Effector memory CD4-positive, alpha-beta T cell (primary cell): ENCODE measurements at places on chromosomes 6 and 20.

- peak; percentile 58 for DNase-seq
Observed at GRCh38 chr6:44096612-44097011, 30.6 kb downstream of the MRPL14 start.

DNA sequence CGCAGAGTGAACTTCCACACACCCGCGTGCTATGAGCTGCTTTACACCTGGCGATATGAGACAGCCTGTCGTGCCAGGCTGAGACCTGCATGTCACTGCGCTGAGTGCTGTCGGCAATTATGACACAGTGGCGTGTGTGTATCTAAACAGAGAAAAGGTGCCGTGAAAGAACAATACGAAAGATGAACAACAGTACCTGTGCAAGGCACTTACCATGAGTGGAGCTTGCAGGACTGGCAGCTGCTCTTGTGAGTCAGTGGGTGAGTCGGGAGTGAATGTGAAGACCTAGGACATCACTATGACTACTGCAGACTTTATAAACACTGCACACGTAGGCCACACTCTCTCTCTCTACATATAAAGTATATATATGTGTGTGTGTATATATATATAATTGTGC is 68.5 kb upstream of the DUSP22 start:
- DNase-seq: no peak

DNA sequence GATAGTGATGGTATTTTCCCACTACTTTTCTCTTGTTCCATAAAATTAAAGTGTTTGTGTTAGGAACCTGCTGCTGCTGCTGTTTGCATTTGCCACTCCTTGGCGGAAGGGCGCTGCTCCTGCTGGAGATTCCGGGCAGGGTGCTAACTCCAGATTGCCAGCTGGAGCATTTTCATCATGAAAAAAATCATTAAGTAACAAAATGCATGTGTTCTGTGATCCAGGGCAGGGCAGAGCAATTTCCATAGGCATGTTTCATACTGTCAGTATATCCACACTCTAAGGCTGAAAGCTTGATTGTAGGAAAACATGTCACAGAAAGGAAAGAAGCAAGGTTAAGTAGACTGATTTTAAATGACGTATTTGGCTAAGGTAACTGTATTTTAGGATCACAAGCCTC is 24.0 kb downstream of the PBOV1 start:
- no peak for DNase-seq

GRCh38 chr6:129733290-129733689 is 23.3 kb upstream of the ARHGAP18 start:
- no peak for DNase-seq

- DNase-seq: no peak
Observed at GRCh38 chr6:166935353-166935752, 21.0 kb downstream of the RNASET2 start.

GRCh38 chr6:159473475-159474263 is 219.4 kb downstream of the SOD2 start:
- no peak for DNase-seq

- no peak for DNase-seq
Observed at GRCh38 chr6:130975325-130975724, 87.7 kb downstream of the EPB41L2 start.

DNA sequence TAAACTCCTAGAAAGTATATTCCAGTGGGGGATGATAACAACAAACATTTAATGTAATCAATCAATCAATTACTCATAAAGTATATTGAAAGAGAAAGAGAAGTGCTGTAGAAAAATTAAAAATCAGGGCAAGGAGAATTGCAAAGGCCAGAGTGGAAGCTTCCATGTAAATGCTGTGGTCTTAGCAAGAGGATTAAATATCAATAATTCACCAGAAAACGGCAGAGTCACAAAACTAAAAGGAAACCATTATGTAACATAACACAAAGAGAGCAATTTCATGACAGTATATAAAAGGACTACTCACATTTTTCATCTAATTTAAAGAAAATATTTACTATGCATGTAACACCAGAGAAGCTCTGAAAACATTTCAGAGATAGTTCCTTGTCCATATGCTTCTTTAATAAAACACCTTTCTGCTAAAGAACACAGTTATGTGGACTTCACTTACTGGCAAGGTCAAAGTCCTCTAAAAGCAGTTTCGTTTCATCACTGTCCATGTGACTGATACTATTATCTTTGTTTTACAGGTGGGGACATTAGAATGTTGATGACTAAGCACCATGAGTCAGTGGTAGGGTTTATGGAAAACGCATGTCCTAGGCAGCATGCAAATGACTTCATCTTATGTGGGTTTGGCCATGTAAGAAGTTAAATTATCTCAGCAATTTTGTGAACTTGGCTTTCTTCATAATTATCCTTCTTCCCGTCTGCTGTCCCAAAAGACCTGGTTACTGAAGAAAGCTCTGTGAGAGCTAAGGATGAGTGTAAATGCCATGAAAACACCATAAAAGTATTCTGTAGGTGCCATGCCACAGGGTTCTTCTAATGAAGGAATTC is 185.8 kb upstream of the TENT5A start:
- no peak for DNase-seq

GRCh38 chr6:30453508-30454116 is 35.7 kb upstream of the HLA-E start:
- DNase-seq: peak; percentile 69

DNA sequence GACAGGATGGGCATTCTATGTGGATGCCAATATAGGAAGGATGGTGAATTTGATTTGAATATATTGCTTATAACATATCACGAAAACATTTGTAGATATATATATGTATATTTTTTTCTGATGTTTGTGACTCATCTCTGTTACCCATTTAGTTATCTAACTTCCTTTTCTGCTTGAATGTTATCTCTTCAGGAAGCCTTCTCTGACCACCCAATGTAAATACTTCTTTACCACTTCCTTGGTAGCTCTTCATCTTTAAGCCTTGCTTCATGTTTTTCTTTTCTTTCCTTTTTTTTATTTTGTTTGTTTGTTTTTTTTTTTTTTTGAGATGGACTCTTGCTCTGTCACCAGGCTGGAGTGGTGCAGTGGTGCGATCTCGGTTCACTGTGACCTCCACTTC is 260.5 kb upstream of the EPHA7 start:
- no peak for DNase-seq

DNA sequence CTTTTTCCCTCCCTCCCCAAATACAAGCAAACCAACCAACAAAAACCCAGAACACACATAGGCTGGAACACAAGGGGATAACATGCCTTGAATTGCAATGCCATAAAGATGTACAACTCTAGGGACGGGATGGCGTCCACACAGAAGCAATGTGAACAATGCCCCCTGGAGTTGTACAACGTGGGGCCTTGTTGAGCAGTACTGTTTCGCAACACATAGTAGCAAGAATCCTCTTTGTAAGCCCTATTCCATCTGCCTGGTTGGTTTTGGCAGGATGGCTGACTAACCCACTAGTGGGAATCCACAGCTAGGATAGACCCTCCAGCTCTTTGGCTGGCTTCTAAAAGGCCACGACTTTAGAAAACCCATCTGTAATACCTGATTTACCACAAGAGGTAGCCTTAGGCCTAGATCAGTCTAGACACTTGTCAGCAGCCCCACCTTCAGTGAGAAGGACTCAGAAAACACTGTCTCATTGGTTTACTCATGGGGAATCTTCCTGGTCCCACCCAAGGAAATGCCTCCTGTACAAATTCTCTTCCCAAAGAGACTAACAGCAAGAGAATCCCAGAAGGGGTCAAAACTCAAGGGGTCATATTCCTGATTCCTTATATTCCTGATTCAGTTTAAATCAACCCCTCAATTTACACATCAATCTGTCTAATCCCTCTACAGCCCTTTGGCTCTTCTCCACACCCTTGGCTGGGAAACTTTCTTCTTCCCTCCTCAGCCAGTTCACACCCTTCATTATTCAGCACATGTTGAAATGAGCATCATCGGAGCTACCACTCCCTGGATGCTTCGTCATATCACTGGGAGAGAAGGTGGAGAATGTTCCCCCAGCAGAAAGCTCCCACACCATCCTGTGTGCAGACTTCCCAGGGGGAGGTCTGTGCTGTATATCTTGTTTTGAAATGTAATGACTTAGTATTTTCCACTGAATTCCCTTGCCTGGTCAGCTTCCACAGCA is 622.4 kb upstream of the FLRT3 start:
- DNase-seq: no peak

GRCh38 chr6:163446549-163446948 is 32.0 kb downstream of the QKI start:
- no peak for DNase-seq

GRCh38 chr20:6490849-6491248 is 276.6 kb upstream of the BMP2 start:
- no peak for DNase-seq

DNA sequence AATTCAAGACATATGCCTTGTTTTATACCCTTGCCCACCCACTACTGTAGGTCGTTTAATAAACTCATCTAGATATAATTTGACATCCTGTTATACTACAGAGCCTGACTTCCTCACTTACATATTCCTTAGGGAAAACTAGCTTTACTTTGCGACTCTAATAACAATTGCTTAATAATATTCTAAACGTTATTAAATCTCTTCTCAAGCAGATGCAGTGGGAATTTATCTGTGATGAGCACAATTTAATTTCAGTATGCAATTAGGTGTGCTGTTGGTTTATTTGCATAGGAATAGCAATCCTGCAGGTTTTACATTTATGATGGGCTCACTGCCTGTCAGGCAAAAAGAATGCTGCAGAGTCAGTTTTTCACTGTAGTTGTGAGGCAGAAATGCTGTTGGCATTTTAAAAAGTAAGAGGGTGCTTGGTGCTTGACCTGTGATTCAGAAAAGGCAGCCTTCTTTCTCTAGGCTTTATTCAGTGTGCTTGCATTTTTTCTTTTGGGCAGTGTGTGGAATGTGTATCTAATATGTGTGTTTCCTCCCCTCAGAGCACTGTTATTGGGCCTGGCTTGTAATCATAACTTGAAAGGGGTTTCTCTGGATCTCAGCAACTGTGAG is 152.3 kb upstream of the SCGN start:
- DNase-seq: no peak

GRCh38 chr20:32441638-32442037 is 83.5 kb downstream of the ASXL1 start:
- no peak for DNase-seq

DNA sequence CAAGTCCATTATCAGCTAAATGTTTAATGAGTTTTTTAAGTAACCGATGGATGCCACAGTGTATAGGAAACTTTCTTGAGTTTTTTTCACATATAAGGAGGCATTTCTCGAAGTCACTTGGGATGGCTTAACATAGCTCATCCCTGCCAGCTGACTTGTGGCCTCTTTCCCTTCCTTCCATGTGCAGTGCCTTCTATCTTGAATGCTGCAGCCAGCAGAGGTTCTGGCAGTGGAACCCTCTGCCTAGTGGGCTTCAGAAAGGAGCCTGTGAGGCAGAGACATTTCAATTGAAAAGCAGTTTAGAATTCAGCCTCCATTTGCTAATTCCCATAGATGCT is 51.9 kb downstream of the AKAP12 start:
- no peak for DNase-seq

DNA sequence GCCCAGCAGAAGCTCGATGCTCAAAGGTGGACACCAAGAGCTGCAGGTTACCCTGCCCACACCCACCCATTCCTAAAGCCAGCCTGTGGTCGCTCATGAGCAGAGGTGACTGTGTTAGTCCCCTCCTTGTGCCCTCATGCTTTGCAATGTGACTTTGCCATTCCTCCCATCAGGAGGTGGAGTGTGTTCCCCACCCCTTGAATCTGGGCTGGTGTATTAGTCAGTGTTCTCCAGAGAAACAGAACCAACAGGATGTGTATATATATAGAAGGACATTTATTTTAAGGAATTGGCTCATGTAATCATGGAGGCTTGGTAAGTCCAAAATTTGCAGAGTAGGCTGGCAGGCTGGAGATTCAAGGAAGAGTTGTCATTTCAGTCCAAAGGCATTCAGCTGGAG is 54.4 kb upstream of the RNF24 start:
- no peak for DNase-seq

DNA sequence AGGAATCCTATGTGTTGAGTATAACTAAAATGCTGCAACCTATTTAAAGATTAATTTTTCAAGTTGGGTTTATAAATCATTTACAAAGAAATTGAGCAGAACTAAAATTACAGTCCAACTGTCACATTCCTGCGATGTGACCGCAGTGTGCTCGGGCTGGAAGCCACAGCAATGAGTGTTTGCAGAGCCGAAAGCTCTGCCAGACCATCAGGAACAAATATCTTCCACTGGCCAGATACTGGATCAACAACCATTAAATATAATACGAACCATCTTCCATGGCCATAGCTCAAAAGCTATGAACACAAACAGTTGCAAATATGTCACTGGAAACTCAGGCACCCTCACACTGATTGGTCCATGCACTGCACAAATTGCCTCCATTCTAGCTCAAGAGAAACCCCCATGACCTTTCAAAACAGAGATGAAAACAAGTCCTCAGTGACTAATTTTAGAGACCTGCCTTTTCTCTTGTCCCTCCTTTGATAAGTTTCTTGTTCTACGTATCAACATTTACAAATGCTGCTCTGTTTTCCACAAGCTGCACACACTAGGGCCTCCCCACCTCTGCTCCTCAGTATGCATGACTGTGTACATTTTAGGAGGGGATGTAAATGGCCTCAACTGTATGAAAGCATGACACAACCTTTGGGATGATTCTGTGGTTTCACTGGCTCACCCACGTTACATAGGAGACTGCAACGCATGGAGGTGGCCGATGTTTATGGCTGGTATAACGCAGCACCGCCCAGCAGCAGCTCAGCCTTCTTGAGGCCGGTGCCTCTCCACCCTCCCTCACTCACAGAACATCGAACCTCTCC is 171.7 kb downstream of the WDR27 start:
- no peak for DNase-seq

DNA sequence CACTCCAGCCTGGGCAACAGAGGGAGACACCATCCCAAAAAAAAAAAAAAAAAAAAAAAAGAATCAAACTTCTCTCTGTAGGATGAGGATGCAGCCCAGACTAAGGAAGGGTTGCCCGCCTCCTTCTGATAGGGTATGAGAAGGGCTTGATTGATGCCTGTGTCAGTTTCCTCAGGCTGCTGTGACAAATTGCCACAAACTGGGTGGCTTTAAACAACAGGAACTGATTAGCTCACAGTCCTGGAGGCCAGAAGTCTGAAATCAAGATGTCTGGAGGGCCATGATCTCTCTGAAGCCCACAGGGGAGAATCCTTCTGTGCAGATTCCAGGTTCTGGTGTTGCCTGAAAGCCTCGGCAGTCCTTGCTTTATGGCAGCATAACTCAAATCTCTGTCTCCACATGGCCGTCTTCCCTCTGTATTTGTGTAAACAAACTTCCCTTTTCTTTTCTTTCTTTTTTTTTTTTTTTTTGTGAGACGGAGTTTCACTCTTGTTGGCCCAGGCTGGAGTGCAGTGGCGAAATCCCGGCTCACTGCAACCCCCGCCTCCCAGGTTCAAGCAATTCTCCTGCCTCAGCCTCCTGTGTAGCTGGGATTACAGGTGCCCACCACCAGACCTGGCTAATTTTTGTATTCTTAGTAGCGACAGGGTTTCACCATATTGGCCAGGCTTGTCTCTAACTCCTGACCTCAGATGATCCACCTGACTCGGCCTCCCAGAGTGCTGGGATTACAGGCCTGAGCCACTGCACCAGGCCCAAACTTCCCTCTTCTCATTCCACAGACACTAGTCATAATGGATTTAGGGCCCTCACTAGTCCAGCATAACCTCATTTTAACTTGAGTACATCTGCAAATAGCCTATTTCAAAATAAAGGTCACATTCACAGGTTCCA is 11.2 kb upstream of the CDK19 start:
- no peak for DNase-seq
